ENCODE measurements at places on chromosomes 3 and 15.

DNA sequence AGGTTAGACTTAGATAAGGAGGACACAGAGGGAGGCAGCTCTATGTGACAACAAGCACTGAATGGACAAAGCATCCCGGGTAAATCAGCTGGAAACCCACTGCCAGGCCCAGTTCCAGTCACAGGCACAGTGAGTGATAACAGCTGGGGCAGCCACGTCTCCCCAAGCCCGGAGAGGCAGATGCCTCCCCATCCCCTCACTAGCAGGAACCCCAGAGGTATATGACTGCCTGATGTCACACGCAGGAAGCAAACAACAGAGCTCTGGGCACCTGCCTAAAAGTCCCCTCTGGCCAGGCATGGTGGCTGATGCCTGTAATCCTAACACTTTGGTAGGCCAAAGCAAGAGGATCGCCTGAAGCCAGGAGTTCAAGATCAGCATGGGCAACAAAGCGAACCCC lies 18.2 kb downstream of the C15orf62 start:
- DNase-seq = no peak

- peak; percentile 37 for DNase-seq
Measured at GRCh38 chr3:133663569-133664313, 2.0 kb upstream of the TOPBP1 start.

DNA sequence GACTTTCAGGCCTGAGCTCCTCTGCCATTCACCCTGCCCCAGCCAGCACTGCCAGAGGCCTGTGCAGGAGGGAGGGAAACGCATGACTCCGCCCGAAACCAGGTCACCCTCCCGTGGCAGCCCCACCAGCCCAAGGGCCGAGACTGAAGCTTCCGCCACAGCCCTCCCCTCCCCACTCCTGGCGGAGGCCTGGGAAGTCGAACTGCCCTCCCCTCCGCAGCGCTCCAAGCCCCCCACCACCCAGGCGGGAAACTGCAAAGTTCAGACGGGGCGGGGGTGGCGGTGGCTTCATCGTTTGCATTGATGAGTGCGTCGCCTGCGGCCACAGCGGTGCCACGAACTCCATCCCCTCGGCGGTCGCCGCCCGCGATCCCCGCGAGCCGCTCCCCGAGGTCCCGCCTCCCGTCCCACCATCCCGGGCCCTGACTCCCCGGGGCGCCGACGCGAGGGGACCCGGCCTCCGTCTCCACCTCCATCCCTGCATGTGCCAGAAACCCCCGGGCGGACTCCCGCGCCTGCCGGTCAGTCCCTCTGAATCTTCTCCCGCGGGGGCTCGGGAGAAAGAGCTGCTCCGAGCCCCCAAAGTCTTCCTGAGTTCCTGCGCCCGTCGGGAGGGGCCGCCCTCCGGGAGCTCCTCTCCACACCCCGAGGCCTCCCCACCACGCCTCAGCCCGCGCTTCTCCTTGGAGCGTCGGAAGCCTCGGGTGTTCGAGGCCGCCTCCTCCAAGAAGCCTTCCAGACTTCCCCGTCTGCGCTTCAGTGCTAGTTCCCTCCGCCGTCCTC lies 698 bp downstream of the MELTF start:
- DNase-seq = peak; percentile 19

DNA sequence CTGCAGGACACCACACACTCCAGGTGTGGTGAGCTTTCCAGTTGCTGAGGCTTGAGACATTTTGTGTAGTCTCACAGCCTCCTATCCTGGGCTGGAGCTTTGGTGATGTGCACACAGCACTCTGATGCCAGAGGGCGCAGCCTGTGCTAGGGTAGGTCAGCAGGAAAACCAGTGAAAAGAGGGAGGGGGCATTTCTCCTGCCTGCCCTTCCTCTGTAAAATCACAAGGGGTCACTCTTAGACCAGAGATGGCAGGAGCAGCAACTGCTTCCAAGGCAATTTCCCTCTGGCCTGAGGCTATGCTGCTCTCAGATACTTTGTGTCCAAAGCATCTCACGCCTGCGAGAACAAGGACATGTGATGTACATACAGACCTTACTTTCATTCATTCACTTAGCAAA lies 16.5 kb upstream of the MUSTN1 start:
- peak; percentile 47 for DNase-seq

DNA sequence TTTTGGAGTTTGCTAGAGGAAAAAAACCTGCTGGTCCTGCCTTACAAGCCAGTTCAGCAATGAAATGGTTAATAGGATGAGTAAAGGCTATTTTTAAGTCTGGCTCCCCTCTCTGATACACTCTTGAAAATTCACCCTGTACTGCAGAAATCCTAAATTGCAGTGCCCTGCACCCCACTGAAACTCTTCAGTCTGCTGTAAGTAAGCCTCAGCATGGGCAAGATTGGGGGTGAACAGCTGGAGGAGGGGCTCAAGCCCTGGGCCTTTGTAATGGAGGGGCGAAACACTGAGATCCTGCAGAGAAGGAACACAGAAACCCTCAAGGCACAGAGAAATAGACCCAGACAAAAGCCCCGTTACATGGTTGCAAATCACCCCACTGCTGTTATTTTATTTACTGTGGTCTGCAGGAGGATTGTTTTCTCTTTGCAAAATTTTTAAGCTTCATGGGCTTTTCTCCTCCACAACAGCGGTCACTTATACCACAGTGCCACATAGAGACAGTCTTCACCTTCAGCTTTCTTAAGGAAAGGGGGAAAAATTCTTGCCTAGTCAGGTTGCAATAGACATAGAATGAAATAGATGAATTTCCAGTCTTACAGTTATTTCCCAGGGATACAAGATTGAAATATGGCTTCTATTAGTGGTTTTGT lies 45.0 kb downstream of the SOX2 start:
- DNase-seq = no peak

DNA sequence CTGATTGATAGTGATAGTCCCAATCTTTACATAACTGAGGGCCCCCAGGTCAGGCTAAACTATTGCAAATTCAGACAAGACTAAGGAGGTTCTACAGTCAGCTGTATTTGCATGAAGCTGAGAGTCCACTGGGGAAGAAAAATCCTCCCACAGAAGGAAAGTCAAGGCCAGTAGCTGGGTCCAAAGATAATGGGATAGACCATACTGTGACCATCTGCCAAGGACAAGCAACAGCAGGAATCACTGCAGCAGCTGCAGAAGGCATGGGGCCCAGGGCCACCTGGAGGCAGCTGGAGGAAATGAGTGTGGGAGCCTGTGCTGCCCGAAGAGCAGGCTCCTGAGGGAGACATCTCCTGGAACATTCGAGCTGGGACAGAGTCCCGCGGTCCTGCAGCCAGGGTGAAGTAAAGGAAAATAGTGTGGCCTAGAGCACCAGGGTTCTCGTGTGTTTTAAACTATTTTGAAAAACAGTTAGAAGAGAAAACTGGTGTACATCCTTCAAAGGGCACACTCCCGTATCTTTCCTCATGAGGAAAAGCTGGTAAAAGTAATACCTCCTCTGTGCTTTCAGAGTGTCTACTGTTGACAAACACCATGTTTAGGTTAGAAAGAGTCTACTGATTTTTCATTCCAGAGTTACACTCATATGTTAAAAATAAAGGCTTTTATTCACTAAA lies 13.2 kb upstream of the TMEM212 start:
- DNase-seq = peak; percentile 71

DNA sequence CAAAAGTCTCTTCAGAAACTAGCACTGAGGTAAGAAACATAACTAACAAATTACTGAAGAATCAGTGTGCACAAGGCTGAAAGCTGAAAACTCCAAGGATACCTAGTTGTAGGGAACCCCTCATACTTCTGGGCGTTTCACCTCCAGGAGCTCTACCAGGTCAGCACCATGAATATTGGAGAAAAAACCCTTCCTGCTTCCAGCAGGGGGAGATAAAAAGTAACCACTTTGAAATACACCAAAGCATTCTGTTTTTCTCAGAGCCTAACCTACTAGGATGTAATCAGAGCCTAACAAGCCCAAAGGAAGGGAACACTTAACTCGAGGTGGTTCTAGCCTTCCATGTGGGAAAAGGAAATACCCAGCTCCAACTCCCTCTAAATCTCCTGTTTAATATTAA lies 175.8 kb upstream of the MME start:
- peak; percentile 21 for DNase-seq

- no peak for DNase-seq
Measured at GRCh38 chr15:100041127-100041828, 300.5 kb downstream of the ADAMTS17 start.

- DNase-seq = peak; percentile 61
Measured at GRCh38 chr3:10950476-10951294, 41.9 kb upstream of the SLC6A1 start.

GRCh38 chr3:67481126-67481525 lies 173.3 kb downstream of the SUCLG2 start:
- no peak for DNase-seq

DNA sequence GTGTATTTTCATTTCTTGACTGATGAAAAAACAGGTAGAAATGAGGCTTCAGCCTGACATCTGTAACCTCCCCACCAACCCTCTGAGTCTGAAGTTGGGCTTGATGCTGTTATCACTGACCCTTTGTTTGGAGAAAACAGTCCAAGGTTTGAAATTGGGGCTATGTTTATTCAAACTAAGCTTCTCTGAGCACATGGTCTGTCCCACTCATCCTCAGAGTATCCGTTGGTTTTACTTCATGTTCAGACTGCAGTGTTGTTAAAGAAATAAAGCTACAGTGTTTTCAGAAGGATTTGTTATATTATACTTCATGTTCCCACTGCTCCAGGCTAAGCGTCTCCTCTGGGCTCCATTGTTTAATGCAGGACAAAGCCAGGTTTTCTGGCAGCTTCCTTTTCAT lies 6.0 kb downstream of the MAPKBP1 start:
- no peak for DNase-seq

GRCh38 chr3:46110701-46111493 lies 83.6 kb upstream of the XCR1 start:
- DNase-seq = peak; percentile 91

- no peak for DNase-seq
Measured at GRCh38 chr15:46309914-46310313, 675.1 kb downstream of the SQOR start.

- no peak for DNase-seq
Measured at GRCh38 chr3:65883613-65884012, 155.1 kb downstream of the MAGI1 start.

DNA sequence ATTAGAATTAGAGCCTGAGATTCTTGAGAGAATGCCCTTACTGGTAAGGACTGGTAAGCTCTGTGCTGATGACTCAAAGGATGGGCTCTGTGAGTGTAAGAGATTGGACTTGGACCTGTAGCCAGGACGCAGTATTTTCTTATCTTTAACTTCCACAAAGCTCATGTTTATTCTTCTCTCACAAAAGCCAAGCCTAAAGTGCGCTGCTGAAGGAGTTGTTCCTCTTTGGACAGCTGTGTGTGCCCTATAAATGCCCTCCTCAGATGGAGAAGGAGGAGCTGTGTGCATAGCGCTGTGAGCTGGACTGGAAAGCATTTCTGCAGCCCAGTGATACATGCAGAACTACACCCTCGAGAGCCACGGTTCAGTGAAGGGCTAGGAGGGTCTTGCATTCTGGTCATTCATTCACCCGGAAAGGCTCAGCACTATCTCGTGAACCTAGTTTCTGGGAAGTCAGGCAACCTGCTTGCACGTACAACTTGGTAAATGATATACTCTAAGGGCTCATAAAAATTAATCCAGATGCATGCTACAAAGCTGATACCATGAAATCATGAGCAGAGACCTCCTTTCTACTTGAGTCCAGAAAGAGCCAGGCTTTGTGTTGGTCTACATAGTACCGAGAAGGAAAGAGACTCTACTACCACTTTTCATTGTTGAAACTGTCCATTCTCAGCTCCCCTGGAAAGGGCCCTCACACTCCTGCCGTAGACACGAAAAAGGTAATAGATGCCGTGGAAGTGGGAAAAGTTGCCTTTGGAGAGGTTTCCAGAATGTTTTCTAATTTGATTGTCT lies 103.0 kb upstream of the TBL1XR1 start:
- peak; percentile 63 for DNase-seq

- no peak for DNase-seq
Measured at GRCh38 chr3:151281671-151282324, 3.5 kb upstream of the P2RY14 start.

DNA sequence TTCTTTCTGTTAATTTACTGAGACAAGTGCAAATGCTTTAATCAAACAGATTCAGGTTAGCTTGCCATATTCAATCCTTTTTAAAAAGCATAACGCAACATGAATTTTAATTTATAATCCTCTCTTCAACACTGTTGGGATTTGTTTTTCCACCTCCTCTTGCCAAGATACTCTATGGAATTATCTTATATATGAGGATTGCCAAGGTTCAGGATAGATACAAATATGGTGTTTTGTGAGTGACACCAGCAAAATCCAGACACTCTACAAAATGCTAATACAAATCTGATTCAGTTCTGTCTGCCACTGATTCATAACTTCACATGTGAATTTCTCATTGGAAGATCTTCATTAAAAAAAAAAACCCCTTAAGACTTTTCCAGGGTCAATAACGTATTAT lies 104.8 kb downstream of the FBN1 start:
- DNase-seq = no peak

DNA sequence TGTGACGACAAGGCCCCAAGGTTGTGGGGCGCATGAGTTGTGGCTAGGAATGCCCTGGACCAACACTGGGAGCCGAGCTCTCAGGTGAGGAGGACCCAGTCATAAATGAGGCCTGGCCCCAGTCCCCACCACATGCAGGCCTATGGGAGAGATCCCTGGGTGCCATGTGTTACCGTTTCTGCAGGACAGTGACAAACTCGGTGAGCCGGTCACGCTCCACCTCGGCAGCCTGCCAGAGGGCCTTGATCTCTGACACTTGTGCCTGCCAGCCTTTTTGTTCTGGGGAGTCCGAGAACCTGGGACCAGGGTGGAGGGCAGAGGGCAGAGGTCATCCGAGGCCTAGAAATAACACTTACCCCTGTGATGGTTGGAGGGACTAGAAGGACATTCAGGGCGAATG lies 27.7 kb upstream of the HHATL start:
- no peak for DNase-seq

GRCh38 chr3:31462050-31462569 lies 70.6 kb upstream of the STT3B start:
- DNase-seq = peak; percentile 50

- no peak for DNase-seq
Measured at GRCh38 chr15:65938604-65939003, 69.3 kb downstream of the RAB11A start.

- no peak for DNase-seq
Measured at GRCh38 chr3:129016720-129017483, 15.8 kb downstream of the EFCC1 start.

GRCh38 chr3:27545061-27545460 lies 60.9 kb upstream of the SLC4A7 start:
- no peak for DNase-seq

GRCh38 chr3:102301155-102301880 lies 133.5 kb upstream of the ZPLD1 start:
- no peak for DNase-seq
